Kidney capillary endothelial cell (primary cell): ENCODE measurements at places on chromosomes 2 and 18.

- no peak for DNase-seq
These were observed 31.3 kb upstream of the ZNF236 start for GRCh38 chr18:76791106-76791505.

GRCh38 chr2:109185338-109185737 is 56.3 kb downstream of the SH3RF3 start:
- DNase-seq: no peak

DNA sequence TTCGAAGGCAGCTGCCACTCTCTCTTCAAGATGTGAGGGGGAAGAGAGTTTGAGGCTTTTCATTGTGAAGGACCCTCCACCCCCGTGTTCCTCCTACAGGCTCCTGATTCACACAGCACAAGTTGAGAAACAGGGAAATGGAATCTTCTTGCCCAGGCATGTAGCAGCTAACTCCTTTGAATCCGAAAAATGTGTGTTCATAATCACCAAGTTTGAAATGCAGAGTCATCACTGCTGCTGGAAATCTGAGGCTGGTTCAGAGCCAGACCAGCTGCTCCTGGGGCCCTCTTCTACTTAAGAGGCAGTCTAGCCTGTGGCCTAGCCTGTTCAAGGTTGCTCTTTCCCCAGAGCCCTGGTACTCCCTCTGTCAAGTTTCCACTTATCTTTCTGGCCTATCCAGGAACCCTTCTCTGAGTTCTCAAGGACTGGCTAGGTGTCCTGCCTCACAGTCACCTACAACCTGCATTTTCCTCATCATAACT is 166.4 kb downstream of the TMEM247 start:
- DNase-seq: no peak

- no peak for DNase-seq
These were observed 23.1 kb downstream of the DGUOK start for GRCh38 chr2:73949802-73950201.

DNA sequence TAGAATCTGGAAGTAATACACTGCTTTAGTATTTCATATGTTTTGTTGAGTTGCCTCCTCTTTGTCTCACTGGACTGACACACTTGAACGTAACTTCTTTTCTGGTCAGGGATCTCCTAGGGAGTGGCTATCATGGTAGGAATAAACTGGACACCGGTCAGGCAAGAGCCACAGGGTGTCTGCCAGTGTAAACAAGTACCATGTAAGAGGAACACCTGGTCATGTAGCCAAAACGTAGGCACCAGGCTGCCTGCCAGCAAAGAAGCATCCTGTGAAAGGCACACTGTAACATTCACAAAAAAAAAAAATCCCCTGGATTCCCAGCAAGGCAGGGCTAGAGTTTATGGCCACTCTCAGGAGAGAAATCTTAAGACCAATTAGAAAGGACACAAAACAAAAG is 372.8 kb upstream of the RND3 start:
- DNase-seq: no peak

GRCh38 chr2:238771639-238772038 is 76.2 kb upstream of the TWIST2 start:
- DNase-seq: no peak

- no peak for DNase-seq
These were observed 5.2 kb upstream of the NOSTRIN start for GRCh38 chr2:168797286-168797655.

DNA sequence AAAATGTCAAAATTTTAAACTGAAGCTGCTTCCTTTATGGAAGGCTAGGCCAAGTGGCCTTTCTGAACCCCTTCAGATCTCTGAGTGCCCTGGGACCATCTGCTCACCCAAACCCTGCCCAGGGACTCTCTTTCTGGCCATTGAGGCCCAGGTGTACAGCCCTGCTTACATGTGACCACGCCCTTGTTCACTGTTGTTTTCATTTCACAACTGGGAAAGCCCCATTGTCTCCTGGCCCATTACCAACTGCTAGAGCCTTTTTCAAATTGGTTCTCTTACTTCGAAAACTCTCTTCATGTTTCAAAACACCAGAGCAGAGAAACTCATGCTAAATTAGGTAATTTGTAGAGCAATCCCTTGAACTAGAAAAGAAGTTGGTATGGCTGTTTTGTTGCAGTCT is 219.5 kb upstream of the TANK start:
- no peak for DNase-seq

GRCh38 chr2:209956271-209956670 is 46.2 kb upstream of the RPE start:
- DNase-seq: no peak

DNA sequence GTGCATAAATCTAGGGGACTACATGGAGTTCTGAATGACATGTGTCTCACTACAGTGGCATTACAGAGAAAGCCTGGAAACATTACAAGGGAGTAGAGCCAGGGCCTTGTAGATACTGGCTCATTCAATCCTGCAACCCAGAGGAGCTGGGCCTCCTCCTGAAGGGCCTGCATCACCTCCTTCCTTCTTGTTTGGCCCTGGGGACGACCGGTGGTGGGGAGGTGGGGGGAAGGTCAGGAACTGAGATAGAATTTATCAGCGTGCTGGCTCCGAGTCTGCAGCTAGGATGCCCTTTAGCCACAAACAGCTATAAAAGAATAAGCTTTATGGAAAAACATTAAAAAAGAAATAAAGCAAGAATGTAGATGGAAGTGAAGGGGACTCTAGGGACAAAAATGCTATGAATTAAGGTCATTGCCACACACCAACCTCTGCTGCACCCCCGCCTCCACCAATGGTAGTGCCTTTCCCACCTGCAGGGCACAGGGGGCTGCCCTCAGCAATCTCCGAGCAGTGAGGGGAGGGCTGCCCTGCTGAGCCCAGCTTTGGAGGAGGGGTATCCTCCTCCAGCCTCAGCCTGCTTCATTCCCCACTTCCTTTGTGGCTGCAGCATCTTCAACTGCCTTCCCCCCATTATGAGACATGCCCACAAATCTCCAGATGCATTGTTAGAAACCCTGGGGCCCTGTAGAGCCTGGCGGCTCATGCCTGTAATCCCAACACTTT is 149.0 kb downstream of the MSH2 start:
- DNase-seq: no peak

GRCh38 chr2:54619660-54620231 is 103.7 kb upstream of the EML6 start:
- DNase-seq: no peak

GRCh38 chr2:109408043-109408335 is 205.8 kb downstream of the SEPTIN10 start:
- DNase-seq: no peak

DNA sequence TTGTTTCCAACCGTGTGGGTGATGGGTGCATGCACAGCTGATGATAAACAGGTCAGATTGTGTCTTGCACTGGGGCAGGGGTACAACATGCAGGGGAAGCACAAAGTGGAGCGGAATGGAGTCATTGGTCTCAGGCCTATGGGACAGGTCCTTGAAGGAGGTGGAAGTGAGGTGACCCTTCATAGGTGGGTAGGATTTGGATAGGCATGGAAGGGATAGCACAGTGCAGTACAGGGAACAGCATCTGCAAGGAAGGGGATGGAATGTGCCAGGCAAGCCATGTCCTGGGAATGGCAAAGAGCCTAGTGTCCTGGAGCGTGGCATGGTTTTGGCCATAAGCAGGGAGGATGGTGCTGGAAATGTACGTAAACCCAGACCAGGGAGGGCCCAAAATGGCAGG is 143.9 kb downstream of the CAPN13 start:
- no peak for DNase-seq

DNA sequence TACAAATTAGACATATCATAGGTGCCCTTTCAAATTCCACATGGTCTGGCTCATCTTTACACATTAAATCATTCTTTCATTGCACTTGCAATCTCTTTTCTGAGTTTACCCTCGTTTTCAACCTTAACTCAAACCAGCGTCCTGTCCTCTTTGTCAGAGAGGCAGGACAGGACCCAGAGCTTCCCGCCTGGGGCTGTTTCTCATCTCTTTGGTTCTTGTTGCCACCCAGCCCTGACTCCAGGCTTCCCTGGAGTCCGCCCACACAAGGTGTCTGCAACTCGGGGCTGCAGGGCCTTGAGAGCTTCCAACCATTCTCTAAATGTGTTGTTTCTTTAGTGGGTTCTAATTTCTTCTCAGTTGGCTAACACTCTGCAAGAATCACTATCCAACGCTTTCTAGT is 24.4 kb downstream of the RBMS1 start:
- DNase-seq: no peak

- DNase-seq: no peak
These were observed 264.7 kb upstream of the ID2 start for GRCh38 chr2:8416849-8417832.

DNA sequence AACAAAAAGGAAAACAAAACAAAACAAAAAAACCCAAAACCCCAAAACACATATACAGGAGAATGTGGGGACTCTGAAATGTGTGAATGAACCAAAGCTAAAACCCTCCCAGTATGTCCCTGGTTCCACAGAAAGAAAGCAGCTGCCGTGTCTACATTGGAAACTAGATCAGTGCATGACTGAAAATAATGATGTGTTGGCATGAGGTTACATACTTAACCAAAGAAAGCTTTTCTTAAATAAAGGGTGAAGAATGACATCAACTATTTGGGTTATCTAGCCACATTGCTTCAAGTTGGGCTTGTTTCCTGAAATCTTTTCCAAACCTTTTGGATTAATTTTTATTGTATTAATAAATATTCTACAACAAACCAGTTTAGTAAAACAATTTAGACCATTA is 91.9 kb upstream of the FN1 start:
- no peak for DNase-seq

DNA sequence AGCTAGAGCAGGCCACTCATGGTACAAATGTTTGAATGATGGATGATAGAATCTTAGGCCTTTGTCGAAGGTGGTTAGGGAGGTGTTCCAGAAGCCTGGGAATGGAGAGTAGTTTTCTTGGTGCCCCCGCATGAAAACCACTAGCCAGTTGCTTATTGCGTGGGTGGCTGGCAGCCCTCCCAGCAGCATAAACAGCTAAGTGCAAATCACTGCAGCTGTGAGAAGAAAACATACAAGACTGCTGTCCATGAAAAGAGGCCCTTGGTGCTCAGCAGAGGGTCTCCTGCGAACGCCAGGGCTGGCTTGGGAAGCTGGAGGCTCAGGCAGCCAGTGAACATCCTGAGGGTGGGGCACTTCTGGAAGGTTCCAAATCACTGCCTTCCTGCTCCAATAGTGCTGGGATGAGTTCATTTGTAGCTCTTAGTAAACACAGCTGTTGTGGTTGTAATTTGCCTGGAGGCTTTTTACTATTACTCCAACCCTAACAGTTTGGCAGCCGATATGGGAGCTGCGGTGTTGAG is 118.8 kb downstream of the MGAT5 start:
- DNase-seq: no peak

DNA sequence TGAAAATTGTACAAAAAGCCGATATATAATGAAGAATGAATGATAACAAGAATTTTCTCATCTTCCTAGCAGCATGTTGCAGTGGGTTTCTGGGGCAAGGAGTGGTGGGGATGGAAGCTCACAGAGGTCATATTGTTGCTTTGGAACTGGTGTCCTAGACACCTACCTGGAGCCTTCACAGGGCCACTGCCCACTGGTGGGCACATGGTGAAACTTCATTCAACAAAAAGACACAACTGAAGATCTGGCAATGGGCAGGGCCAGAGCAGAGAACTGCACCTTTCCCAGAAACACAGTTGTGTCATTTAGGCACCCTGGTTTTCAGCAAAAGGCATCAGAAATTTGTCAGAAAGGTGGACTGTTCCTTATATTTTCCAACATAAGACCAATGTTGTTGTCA is 115.3 kb downstream of the FHOD3 start:
- no peak for DNase-seq

GRCh38 chr2:239953418-239954061 is 71.6 kb downstream of the NDUFA10 start:
- DNase-seq: no peak

GRCh38 chr2:237011206-237011795 is 74.4 kb upstream of the COPS8 start:
- DNase-seq: no peak

GRCh38 chr2:157839162-157839801 is 36.8 kb downstream of the ACVR1 start:
- DNase-seq: no peak

- peak; percentile 4 for DNase-seq
These were observed 85.3 kb downstream of the TRAPPC8 start for GRCh38 chr18:31857526-31858106.

DNA sequence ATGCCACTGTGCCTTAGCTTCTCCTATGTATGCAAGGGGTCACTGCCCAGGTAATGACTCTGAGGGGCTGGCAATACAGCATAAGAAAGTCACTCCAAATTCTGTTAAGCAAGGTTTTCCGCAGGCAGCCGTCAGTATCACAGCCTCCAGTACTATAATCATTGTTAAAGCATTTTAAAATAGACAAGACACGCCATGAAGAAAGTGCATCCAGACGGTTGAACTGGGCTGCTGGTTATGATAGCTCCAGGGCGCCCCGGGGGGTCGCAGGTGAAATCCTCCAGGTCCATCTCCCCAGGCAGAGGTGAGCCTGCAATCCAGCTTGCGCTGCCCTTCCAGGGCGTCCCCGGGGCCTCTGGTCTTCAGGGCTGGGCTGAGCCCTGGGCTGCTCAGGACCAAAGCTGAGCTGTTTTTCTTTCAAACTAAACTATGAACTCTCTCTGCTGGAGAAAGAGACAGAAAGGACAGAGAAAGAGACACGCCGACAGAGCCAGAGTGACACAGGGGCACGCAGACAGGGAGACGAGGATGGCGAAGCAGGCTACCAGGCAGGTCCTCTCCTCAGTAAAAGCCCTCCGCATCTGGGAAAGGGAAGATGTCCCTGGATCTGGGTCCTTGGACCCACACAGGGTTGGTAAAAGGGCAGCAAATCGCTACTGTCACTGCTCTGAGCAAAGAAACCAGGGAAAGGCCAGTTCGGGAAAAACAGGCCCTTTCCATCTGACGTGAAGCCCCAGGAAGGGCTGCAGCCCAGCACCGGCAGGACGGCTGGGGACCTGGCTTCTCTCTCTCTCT is 2.1 kb upstream of the TWIST2 start:
- DNase-seq: no peak

- no peak for DNase-seq
These were observed 177.8 kb downstream of the BCL2 start for GRCh38 chr18:63141778-63142176.

DNA sequence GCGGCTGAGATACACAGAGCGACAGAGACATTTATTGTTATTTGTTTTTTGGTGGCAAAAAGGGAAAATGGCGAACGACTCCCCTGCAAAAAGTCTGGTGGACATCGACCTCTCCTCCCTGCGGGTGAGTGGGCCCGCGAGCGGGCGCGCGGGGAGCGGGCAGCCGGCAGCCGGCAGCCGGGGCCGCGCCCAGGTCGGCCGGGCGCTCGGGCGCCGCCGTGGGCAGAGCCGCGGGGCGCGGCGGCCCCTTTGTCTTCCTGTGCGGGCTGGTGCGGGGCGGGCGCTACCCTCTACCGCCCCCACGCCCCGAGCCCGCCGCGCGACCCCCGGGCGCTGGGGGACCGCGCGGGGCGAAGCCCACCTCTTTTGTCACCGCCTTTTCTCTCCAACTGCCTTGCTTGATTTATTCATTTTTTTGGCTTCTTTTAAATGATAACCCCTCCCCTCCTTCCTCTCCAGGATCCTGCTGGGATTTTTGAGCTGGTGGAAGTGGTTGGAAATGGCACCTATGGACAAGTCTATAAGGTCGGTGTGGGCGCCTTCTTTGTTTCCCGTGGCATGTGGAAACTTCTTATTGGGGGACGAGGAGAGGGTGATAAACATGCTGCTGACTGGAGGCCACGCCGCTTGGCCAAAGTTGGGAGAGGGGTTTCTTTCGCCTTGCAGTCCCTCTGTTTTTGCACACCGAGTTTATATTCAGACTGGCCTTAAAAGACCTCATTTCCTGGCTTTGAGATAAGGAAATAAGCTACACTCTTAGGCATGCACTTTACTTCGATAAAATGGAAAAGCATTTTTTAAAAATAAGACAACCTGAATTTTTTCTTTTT is 722 bp downstream of the MAP4K4 start:
- peak; percentile 30 for DNase-seq

GRCh38 chr18:2776601-2777000 is 70.2 kb upstream of the EMILIN2 start:
- peak; percentile 47 for DNase-seq
